ENCODE measurements at places on chromosomes 2 and 18.

GRCh38 chr2:219296631-219297391 is 12.4 kb downstream of the PTPRN start:
- no peak for DNase-seq

DNA sequence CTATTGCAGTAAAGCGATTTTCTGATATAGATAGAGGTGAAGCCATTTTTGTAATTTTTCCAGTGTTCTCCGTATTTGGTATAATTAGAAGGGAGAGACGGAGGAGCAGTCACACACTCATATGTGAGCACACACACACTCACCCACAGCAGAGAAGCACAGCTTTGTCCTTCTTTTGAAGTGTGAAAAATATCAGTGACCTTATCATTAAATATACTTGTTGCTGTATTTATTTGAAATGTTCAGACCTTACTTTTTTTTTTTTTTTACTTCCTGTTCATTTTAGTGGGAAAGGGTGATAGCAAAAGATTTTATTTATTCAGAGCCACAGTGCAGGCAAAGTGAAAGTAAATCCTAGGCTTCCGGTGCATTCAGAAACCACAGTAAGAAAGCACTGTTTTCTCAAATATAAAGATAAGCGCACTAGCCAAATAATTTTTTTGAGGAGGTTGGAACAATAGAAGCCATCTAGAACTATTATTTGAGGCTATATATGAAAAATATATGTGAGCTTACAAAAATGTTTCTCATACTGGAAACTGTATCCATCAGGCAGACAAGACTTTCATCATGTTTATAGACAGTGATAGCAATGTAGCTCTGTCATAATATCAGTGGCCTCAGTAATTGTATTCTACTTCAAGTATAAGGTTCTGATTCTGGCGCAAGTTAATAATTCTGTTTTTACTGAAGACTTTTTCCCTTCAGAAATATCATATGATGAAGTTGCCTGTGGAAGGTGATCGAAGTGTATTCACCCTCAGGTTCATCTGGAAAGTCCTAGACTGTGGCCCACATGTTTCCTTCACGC is 37.2 kb downstream of the TSHZ1 start:
- DNase-seq, result no peak

GRCh38 chr2:20643826-20644225 is 7.1 kb downstream of the HS1BP3 start:
- no peak for DNase-seq

DNA sequence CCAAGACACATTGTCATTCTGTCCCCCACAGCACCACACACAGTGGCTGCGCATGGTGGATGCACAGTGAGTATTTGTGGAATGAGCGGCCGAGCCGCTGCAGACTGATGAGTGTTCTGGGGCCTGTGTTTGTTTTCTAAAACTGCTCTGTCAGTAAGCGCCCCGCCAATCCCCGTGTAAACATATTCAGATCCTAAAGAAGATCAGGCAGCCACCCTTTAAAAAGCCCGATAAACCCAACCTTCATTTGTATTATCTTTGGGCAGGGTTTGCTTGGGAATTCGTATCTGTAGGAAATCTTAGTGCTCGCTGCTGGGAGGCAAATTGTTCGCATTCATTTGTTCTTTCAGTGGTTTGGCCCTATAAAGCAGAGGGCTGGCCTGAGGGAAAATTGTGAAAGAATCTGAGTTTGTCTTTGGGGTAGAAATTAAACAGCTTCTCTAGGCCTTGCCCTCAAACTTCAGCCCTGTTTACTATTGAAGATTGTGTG is 68.6 kb downstream of the TGOLN2 start:
- DNase-seq, result no peak

- DNase-seq, result no peak
Measured at GRCh38 chr2:116088236-116088635, 1645.8 kb downstream of the DPP10 start.

DNA sequence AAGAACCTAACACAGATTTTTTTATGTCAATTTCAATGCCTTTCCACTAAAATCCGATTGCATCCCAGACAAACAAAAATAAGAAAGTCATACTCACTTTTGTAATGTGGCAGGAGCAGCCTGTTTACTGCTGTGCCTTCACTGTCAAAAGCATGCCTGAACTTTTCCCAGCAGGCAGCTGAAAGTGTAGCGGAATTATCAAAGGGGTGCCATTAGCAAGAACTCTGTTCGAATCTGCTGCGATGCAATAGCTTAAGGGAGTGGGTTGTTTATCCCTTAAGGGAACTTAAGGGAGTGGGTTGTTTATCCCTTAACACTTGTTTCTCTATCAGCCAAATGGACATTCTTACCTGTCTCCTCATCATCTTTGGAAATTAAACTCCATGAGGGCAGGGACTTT is 243.5 kb downstream of the PAX3 start:
- no peak for DNase-seq

- no peak for DNase-seq
Measured at GRCh38 chr2:9145752-9146430, 60.7 kb upstream of the ASAP2 start.

All from activated gamma-delta T cell (primary cell).